ENCODE measurements at places on chromosomes 1 and 21. TPM values are rescaled to one million over a fixed set of nuclear protein-coding genes. Genes with fewer than 3 reads are reported as not detected.

DNA sequence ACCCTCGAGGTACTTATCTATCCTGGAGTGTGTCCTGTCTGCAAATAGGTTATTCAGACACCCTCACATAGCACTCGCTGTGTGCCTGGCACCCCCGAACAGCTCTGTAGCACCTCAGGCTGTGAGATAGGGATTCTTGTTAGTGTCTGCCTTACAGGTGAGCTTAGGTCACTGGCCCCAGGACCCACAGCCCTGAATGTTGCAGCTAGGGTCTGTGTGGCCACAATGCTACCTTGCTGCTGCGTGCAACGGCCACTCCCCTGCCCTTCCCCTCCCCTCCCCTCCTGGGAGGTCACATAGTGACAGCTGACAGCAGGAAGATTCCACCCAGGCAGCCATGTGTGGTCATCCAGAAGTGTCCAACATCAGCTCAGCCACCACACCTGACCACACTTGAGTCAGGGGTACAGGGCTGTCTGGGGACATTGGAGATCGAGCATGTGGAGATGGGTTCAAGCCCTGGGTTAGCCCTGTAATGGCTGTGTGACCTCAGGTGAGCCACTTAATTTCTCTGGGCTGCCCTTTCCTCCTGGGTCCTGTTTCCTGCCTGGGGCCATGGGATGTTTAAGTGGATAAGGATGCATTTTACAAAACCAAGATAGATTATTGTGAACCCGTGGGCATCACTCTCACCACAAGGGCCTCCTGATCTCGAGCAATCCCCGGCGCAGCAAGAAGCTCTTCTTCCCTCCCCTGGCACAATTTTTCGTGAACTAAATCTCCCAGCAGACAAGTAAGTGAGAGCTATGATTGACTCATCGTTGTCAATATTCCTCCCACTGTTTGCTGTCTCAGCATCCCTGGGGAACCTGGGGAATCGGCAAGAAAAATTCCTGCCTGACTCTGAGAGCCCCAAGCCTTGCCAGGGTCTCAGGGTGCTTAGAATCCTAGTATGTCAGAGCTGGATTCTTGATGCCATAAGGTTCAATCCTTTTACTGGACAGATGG lies 208.7 kb downstream of the PTPRU start:
- no peak for DNase-seq

- DNase-seq = no peak
These were observed 593.1 kb downstream of the NUF2 start for GRCh38 chr1:163914785-163915413.

Gene ASCL5
- not detected for total RNA-seq

DNA sequence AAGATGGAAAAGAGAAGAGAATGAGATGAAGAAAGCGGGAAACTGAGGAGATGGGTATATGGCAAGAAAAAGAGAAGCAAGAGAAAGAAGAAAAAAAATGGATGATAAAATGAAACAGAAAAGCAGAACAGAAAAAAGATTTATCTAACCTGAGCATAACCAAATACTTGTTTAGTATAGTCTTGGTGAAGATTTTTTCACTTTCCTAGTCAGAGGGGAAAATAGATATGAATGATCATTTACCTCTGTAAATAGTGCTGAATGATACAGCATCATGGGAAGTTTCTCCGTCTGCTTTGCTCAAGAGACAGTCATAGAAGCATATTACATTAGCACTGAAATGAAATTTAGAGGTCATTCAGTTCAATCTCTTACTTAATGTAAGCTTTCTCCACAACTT lies 36.1 kb upstream of the PLPPR4 start:
- no peak for DNase-seq

GRCh38 chr1:223691121-223691520 lies 21.2 kb upstream of the CAPN2 start:
- DNase-seq = no peak

DNA sequence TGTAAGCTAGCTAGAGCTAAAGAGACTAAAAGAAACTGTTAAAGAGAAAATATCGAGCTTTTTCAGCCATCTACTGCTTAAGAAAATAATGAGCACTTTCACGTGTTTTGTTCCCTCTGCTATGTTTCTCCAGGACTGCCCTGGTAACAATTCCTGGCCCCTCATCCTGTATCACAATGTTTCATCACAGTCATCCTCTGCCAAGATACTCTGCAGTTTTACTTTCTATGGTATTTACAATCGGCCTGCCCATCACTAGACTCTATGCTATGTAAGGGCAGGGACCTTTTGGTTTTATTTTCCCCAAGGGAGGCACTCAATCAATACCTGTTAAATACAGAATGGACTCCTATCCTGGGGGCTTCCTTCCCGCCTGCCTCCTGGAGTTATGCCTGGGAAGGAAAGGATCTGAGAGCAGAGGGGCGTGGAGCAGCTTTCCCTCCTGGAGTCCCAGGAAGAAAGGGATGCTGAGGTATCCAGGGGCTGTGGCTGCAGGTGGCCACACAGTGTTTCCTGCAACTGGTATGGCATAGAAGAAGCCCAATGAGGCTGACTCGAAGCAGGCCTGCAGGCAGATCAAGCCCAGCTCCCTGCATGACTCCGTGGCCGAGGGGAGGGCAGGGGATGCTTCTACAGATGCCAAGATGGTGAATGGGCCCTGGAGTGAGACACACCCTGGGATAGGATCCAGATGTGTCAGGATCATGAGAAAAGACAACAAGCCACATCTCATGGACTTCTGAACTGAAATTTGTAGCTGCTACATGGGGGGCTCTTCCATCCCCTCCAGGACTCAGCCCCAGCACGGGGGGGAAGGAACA lies 52.9 kb downstream of the MATN1 start:
- no peak for DNase-seq

GRCh38 chr1:176462674-176463378 lies at the start of gene PAPPA2:
Gene PAPPA2, plus strand, starts transcription at chr1:176463175. Its CDS starts 93,148 bp downstream, at chr1:176556323.
- DNase-seq = no peak

GRCh38 chr1:162538815-162539431 lies 22.6 kb upstream of the UAP1 start:
- peak; percentile 35 for DNase-seq

Gene DYNLT4
- 0.40 TPM for total RNA-seq

- no peak for DNase-seq
These were observed 112.4 kb upstream of the ZNF648 start for GRCh38 chr1:182173808-182174512.

Gene AJAP1
- not detected for total RNA-seq

DNA sequence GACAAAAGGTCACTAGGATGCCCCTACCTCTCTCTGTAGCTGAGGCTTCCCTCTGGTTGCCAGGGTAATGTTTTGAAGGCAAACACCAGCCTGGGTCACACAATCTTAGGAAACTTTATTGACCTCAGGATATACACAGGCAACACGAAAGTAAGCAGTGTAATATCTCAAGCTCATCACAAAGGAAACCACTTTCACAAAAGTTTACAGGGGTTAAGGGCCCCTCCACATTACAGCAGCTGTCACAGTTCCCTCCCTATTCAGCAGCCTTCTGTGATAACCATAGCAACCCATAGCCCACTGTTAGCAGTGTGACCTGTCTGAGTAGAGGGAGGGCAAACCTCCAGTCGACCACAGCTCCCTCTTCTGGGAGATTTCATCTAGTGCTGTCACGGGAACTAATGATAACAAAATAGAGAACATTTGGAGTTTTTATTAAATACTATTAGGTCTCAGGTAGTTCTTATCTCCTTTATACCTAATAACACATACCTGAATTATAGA lies 149.8 kb downstream of the PTPRC start:
- DNase-seq = peak; percentile 20

Gene CLCNKB
- total RNA-seq = not detected

GRCh38 chr1:27868932-27869718 lies 3.2 kb upstream of the THEMIS2 start:
- DNase-seq = peak; percentile 79

Gene KRTAP12-2
- not detected for total RNA-seq

- DNase-seq = no peak
These were observed 110.3 kb downstream of the SEC16B start for GRCh38 chr1:177859572-177859971.

GRCh38 chr1:110713221-110713620 lies 38.5 kb upstream of the KCNA3 start:
- no peak for DNase-seq

GRCh38 chr1:9691691-9692090 lies 40.2 kb downstream of the PIK3CD start:
- DNase-seq = no peak

Gene UQCRH
- 351 TPM for total RNA-seq

DNA sequence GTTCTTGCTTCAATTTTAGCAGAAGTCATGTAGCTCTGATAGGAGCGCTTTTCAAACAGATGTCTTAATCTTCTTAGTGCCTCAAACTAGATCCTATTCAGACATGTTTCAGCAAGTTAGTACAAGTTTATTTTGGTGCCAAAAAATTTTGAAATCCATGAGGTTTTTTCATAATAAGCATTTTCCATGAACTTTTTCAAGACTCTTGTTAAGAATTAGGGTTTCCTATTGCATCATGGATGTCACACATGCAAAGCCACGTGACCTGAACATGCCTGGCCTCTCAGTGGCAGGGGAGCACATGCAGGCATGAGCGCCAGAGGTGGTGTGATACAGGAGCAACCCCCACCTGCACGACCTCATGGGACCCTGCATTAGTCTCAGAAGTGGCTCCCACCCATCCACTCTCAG lies 67.6 kb downstream of the POFUT2 start:
- no peak for DNase-seq

DNA sequence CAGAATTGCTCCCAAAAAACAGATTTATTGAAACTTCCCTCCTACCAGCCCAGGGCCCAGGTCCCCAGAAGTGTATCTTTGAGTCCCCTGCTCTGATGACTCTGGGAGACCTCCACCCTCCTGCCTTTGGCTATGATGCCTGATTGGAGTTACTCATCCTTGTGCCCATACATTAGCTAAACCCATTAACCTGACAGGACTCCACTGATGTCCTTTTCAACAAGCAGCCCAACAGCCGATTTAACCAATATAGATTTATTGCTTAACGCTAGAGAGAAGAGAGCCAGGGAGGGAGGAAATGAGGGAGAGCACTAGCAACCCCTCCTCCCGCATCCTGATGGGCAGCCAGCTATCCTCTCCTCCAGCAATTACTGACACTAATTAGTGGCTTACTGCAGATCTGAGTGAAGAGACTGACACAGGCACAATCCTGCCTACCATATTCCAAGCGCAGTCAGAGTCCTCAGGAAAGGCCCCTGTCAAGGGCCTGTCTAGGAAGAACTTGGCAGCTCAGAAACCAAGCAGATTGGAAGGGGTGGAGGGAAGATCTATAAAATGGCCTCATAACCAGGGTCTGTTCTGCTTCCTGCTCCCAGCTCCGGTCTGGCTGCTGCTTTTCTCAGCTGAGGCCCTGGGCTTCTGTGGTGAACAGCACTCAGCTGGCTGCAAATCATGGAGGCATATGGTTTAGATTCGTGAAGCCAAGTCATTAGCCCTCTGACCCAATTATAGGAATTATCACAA lies 484.5 kb upstream of the DAB1 start:
- DNase-seq = no peak

- no peak for DNase-seq
These were observed 39.9 kb upstream of the HMGN1 start for GRCh38 chr21:39388811-39389155.

Gene ELAPOR1
- 9.1 TPM for total RNA-seq

- DNase-seq = no peak
These were observed 345.1 kb downstream of the HHIPL2 start for GRCh38 chr1:222202831-222203230.

- no peak for DNase-seq
These were observed 71.4 kb downstream of the MEGF6 start for GRCh38 chr1:3539707-3540425.

Gene RCSD1
- total RNA-seq = 61.7 TPM

DNA sequence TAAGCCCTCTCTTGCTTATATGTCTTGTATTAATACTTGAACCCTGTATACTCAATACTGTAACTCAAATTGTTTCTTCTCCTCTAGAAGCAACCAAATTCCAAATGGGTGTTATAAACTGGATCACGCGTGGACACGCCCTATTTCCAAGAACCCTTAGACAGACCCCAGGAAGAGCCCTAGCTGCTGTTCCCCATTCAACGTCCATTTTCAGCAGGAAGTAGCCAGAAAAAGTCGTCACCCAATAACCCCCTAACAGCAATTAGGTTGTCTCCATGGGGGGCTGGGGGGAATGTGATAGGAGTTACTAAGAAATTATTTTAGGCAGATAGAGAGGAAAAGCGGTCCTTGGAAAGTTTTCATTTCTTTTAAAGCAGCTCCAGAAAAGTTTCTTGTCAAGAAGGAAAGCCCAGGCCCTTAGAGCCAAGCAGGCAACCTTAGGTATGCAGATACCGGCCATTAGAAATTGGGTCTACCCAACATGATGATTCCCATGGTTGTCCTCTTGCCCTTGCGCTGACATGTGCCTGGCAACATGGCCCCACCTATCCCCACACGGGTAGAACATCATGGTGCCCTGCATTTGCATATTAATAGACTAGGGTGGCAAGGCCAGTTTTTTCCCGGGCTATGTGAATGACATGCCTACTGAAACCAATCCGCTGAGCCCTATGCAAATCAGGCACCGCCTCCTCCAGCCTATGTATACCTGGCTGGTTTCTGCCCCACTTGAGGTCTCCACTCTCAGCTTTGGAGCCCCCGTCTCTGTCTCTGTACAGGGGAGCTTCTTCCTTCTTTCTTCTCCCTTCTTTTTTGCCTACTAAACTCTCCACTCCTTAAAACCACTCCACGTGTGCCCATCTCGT lies 4.0 kb upstream of the CD46 start:
- no peak for DNase-seq

Gene EDN2
- not detected for total RNA-seq

Gene NPPA
- total RNA-seq = not detected

Gene OR2G6
- not detected for total RNA-seq

Gene ANXA9
- 0.19 TPM for total RNA-seq

Gene LCE1C
- total RNA-seq = not detected

DNA sequence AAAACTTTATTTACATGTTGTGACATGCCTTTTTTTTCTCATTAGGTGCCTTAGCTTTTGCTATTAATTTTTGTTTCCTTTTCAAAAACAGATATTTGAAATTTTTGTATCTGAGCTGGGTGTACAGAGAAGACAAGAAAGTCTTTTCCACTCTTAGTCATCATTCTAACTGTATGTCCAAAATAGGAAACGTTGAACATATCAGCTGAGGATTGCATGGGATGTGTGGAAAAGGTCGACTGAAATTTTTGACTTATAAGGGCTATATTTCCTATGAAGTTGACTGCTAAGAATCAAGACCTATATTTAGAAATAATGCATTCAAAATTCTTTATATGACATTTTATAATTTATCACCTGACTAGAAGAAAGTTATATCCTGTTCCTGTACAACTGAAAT lies 270.0 kb upstream of the ZRANB2 start:
- no peak for DNase-seq

Gene LCA5L
- 0.22 TPM for total RNA-seq

Gene YRDC
- 36.1 TPM for total RNA-seq

- no peak for DNase-seq
These were observed 133.6 kb downstream of the EIF4G3 start for GRCh38 chr1:21042929-21043605.

GRCh38 chr1:201584471-201585092 lies 45.7 kb downstream of the NAV1 start:
- DNase-seq = no peak

Gene SIPA1L2
- 6.2 TPM for total RNA-seq

- no peak for DNase-seq
These were observed 208.2 kb upstream of the TMEM51 start for GRCh38 chr1:14945132-14946010.

All from activated CD4-positive, alpha-beta memory T cell treated with anti-CD3 and anti-CD28 coated beads for 36 hours (primary cell).